ENCODE measurements at places on chromosomes 7 and 10. TPM values are rescaled to one million over a fixed set of nuclear protein-coding genes. Genes with fewer than 3 reads are reported as not detected.

C10orf62 gene
- not detected for total RNA-seq

NEUROD6 gene
- not detected for total RNA-seq

C10orf143 gene
- total RNA-seq, result 6.0 TPM

SH2D4B gene
- 0.14 TPM for total RNA-seq

EPO gene
- total RNA-seq, result not detected

LRRTM3 gene
- total RNA-seq, result not detected

TUBAL3 gene
- total RNA-seq, result not detected

SYT15 gene
- total RNA-seq, result 1.4 TPM

CFAP70 gene
- total RNA-seq, result 2.2 TPM

CHST12 gene
- 51.1 TPM for total RNA-seq

NUDT13 gene
- total RNA-seq, result 2.8 TPM

CYP17A1 gene
- not detected for total RNA-seq

NACAD gene
- total RNA-seq, result 0.11 TPM

UNCX gene
- total RNA-seq, result not detected

SHTN1 gene
- 0.54 TPM for total RNA-seq

DYNC1I1 gene
- not detected for total RNA-seq

OR2A42 gene
- total RNA-seq, result not detected

CHRM2 gene
- not detected for total RNA-seq

AKR1C4 gene
- not detected for total RNA-seq

PGAM1 gene
- total RNA-seq, result 298 TPM

ZDHHC16 gene
- total RNA-seq, result 23.3 TPM

ZNF32 gene
- total RNA-seq, result 26.9 TPM

ANKRD7 gene
- 1.2 TPM for total RNA-seq

HOXA1 gene
- 1.0 TPM for total RNA-seq

FZD8 gene
- total RNA-seq, result 0.28 TPM

AZGP1 gene
- total RNA-seq, result not detected

NUTM2E gene
- total RNA-seq, result not detected

GIMAP1 gene
- total RNA-seq, result 43.0 TPM

SH2B2 gene
- 1.2 TPM for total RNA-seq

CEP55 gene
- total RNA-seq, result 50.7 TPM

PPP1R9A gene
- 0.06 TPM for total RNA-seq

RALA gene
- total RNA-seq, result 31.9 TPM

NRP1 gene
- total RNA-seq, result 1.6 TPM

CTAGE4 gene
- 2.2 TPM for total RNA-seq

WAPL gene
- 52.9 TPM for total RNA-seq

ZP3 gene
- 0.80 TPM for total RNA-seq

FBXL13 gene
- total RNA-seq, result 0.65 TPM

TMEM140 gene
- total RNA-seq, result 31.0 TPM

ELAPOR2 gene
- 4.2 TPM for total RNA-seq

GNAI1 gene
- 0.17 TPM for total RNA-seq

HOXA2 gene
- not detected for total RNA-seq

ADO gene
- total RNA-seq, result 23.3 TPM

TLX1 gene
- total RNA-seq, result not detected

ZNF775 gene
- 5.4 TPM for total RNA-seq

PRSS37 gene
- total RNA-seq, result not detected

DDX56 gene
- total RNA-seq, result 102 TPM

ITGA8 gene
- not detected for total RNA-seq

LRRD1 gene
- not detected for total RNA-seq

BAMBI gene
- 0.30 TPM for total RNA-seq

CAV1 gene
- total RNA-seq, result 0.23 TPM

SCRN1 gene
- total RNA-seq, result 14.6 TPM

LDB1 gene
- total RNA-seq, result 117 TPM

SMARCD3 gene
- total RNA-seq, result 12.6 TPM

OR2A14 gene
- not detected for total RNA-seq
